CD8-positive, alpha-beta memory T cell (primary cell): ENCODE measurements at places on chromosomes 6 and 20.

- peak; percentile 82 for DNase-seq
Observed at GRCh38 chr20:46400828-46401477, 5.5 kb downstream of the ELMO2 start.

GRCh38 chr6:44858998-44859397, 469.1 kb upstream of the RUNX2 start:
- no peak for DNase-seq

DNA sequence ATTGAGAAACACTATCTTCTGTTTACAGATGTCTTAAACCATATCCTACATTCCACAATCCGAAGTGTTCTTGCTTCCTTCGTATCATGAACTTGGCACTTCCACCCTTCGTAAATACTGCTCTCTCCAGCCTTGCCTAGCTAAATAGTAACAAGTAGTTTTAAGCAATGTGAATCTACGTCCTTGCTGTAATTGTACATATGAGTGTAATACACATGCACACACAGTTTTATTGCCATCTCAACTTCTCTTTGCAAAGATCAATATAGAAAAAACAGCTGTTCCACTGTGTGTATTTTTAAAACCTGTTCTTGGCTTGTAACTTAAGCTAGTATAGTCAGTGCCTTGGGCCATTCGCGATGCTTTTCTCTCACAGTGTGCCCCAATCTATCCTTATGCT, 1524.7 kb downstream of the GRIK2 start:
- no peak for DNase-seq

DNA sequence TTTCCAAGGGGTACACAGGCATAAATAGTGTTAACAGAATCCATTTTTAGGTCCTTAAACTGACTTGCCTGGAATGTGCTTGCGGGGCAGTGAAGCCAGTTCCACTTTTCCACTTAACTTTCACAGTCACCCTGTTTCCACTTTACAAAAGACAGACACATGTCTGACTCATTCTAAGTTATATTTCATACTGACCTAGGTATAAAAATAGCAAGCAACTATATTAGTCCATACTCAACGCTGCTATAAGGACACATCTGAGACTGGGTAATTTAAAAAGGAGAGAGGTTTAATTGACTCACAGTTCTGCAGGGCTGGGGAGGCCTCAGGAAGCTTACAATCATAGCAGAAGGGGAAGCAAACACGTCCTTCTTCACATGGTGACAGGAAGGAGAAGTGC, 88.2 kb downstream of the MTFR2 start:
- no peak for DNase-seq

GRCh38 chr6:33112148-33112547, 36.4 kb downstream of the HLA-DPB1 start:
- peak; percentile 37 for DNase-seq

- no peak for DNase-seq
Observed at GRCh38 chr20:32979201-32979998, 24.8 kb downstream of the SUN5 start.

DNA sequence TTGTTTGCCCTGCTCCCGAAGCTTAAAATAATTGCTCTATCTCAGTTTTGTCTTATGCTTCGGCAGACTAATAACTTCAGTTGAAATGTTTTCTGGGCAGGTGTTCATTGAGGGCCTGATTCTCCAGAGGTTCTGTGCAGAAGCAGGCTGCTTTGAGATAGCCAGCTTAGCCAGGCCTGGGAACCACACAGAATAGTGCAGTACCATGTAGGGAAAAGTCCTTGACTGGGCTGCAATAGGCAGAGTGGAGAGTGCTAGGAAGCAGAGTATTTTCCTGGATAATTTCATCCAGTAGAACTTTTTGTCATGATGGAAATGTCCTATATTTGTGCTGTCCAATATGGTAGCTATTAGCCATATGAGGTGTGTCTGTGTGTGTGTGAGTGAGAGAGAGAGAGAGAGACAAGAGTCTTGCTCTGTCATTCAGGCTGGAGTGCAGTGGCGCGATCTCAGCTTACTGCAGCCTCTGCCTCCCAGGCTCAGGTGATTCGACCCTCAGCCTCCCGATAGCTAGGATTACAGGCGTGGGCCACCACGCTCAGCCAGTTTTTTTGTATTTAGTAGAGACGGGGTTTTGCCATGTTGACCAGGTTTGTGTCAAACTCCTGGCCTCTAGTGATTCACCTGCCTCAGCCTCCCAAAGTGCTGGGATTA, 15.9 kb downstream of the TOP1 start:
- no peak for DNase-seq

GRCh38 chr6:148186916-148187315, 155.7 kb upstream of the SASH1 start:
- DNase-seq: no peak

DNA sequence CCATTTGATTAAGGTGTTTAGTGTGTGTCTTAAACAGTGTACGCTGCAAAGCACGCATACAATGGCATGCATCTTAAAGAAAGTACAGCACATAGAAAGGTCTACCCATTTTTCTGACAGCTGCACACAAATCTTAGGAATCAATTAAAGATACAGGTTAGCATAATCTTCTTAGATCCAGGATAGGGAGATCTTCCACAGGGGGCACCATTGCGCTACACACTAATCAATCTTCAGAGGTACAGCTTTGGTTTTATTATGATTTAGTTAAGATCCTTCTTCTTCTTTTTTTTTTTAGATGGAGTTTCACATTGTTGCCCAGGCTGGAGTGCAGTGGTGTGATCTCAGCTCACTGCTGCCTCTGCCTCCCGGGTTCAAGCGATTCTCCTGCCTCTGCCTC, 63.7 kb upstream of the BEND3 start:
- no peak for DNase-seq

GRCh38 chr20:4045741-4046140, 30.4 kb upstream of the RNF24 start:
- no peak for DNase-seq

DNA sequence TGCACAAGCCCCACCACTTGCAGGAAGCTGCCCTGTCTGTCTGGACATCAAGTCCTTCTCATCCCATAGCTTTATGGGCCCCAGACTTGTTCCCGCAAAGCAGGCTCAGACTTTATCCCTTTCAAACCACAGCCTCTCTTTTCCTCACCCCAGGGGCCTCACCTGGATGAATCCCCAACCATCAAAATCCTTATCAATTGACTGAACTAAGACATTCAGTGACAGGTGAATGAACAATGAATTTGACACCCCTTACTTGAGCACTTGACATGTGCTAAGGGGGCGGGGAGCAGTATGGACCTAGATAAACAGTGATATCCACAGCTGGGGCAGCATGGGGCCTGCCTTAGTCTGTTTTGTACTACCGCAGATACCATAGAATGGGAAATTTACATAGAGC, 5.0 kb downstream of the RAB44 start:
- DNase-seq: no peak

GRCh38 chr6:26045065-26045927, 41.9 kb upstream of the HFE start:
- DNase-seq: peak; percentile 71

DNA sequence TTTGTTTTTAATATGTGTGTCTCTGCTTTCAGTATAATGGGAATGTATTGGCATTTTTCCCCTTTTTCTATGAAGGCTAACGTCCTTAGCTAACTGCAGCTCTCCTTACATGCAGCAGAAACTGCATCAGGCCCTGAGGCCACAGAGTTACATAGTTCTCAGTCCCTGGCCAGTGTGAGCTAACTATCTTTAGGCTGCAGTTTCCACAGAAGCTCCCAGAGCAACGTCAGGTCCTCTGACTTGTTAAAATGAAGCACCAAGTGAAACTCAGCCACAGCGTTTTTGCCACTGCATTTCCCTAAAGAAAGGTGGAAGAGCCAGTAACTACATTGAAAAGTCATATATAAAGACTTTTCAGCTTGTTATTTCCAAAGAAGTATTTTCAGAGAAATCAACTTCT, 244.7 kb downstream of the CBLN4 start:
- no peak for DNase-seq

DNA sequence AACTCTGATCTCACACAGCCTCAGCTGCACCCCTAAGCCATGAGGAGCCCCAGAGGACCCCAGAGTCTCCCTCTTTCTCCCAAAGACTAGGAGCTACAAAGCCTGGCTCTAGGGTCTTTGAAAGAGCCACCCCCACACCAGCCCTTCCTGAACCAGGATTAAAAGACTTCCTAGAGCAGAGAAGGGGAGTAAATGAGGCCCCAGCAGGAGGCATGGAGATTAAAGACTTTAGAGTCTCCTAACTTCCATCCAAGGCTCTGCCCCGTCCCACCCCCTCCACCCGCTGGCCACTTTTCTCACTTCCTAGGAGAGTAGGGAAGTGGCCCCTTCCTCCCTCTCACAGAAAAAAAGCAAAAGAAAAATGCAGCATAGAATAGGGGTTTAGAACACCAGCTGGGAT, 1.7 kb downstream of the PREX1 start:
- no peak for DNase-seq

GRCh38 chr6:113539202-113539601, 317.9 kb upstream of the MARCKS start:
- no peak for DNase-seq

DNA sequence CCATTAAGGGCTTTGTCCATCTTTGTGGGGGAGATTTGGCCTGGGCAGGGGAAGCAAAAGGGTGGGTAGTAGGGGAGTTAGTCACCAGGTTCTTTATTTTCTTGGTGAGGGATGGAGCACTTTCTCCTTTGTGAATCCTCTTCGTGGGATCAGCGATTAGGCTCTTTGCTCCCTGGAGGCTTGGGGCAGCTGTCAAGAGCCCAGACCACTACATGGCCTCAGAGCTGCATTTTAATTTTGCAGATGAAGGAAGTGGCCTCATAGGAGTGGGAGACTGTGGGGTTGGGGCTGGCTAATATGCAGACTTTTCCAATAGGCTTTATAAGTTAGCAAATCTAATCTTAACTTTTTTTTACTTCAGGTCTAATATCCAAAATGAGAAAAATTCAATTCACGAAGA, 168.1 kb upstream of the DEFB112 start:
- no peak for DNase-seq

DNA sequence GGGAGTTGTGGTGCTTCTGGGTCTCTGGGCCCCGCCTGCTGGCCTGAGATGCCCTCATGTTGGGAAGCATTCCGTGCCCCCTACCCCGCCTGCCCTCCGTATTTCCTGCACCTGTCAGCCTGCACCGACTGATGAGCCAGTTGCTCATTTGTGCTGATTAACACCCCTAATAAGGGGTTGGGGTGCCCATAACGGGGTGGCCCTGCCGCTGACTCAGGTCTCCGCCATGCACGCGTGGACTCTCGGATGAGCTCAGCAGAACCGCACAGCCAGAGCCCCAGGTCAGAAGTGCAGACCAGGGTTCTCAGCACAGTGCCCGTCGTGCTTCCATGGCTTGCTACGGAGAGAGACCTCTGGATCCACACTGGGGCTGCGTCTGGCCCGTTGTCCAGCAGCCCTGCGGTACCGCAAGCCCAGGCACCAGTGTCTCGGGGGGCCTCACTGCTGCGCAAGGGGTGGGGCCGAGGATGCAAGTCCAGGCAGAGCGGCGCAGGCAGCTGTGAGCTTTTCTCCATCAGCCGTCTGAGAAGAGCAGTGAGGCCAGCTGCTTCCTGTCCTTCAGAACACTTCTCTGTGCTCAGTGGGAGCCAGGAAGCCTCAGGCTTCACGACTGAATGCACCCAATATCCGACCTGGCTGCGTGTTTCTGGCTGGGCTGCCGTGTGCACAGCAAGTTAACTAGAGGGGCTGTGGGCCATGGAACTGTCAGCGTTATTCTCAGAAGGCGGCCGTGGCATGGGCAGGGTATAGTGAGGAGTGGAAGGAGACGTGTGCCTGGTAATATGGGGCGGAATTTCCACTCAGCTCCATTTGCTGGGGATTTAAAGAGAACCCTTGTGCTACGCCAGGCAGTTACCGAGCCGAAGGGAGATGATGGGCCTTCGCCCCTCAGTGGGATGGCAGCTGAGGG, 18.6 kb downstream of the MTG2 start:
- DNase-seq: no peak

GRCh38 chr6:40953486-40953885, 85.5 kb downstream of the UNC5CL start:
- DNase-seq: no peak

- DNase-seq: no peak
Observed at GRCh38 chr20:53077373-53078205, 105.4 kb downstream of the TSHZ2 start.
